Karpas-422 (cell line): ENCODE measurements at places on chromosomes 4 and X.

DNA sequence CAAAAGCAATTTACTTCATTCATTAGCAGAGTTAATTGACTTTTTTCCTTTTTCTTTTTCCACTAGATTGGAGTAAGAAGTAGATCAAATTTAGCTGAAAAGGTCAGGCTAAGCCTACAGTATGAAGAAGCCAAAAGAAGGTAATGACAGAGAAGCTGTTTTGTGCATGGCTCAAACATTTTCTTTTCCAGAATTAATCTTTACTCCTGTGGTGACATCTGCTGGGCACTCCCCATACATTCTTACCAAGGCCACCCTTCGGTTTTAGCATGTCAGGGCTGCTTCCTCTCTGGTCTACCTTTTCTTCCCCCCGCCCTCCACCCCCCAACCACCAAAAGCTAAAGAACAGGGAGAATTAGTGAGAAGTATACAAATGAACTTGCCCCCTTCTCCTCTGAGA lies 70.2 kb downstream of the CLDN22 start:
- no peak for DNase-seq

DNA sequence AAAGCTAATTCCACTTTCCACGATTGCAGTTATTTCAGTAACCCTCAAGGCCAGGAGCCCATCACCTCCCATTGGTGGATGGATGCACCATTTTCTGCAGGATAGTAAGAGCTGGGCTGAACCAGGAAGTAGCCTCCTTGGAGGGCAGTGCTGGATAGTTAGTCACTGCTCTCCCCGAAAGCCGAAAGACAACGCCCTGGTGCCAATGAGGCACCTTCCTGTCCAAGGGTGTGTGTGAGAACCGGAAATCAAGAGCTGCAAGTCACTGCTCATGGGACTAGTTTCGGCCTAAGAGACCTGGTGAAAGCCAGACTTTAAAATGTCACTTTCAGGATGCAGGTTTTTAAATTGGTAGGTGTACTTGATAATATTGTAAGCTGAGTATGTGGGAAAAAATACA lies 203.8 kb upstream of the HS3ST1 start:
- DNase-seq: no peak

GRCh38 chr4:16967722-16968121 lies 69.3 kb upstream of the LDB2 start:
- no peak for DNase-seq

DNA sequence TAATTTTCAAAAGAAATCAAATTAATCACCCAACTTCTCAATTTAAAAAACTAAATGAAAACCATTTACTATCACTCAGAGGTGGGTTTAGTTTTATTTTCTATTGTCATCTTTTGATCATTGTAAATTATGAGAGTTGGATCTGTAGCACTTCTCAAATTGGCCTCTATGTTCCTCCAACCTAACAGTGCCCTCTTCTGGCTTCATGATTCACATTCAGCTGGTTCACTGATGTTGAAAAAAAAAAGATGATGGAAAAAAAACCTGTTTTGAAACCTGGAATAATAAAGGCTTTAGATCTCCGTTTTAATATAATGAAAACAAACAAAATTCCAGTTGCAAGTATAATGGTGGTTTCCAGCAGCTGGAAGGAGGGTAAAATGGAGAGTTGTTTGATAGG lies 2.4 kb upstream of the NBDY start:
- DNase-seq: peak; percentile 81

DNA sequence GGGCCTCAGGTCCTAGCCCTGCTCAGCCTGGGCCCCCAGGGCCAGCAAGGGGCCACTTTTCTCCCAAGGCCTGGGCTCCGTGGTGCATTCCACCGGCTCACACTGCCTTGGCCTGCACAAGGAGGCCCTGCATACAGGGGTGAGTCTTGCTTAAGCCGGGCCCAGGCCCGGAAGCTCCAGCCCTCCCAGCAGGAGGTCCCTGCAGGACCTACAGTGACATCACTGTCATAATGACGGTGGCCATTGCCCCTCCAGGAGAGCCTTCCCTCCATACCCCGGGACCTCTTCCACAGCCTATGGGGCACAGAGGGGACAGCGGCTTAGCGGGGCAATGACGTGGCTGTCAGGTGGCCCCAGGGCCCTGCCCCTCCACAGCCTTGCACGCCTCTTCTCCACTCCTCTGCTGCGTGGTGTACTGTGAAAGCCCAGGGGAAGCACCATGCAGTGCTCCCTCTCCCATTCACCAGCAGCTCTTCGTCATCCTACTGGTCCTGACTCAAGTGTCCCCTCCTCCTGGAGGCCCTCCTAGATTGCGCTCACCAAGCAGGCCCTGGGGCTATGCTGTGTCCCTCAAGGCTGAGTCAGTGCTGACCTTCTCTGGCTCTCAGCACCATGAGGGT lies 32.3 kb upstream of the AFAP1 start:
- DNase-seq: no peak

DNA sequence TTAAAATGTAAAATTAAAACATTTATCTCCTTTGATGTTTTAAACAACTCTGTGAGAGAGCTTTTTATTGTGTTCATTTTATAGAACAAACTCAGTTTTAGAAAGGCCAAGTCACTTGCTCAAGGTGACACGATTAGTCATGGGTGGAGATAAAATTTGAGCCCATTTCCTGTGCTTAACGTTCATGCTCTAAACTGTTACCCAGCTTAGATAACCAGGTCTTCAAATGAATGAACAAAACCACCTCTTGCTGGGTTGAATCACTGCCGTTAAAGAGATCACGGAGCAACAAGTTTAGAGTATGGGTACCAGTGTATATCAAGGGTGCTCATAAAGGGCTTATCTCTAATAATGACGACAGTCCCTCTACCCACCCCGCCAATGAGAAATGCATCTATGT lies 10.2 kb upstream of the CASK start:
- no peak for DNase-seq

- no peak for DNase-seq
These were observed 34.7 kb downstream of the FGF2 start for GRCh38 chr4:122861172-122861943.
